GM23248 (cell line): ENCODE measurements at places on chromosomes 16 and 17. TPM values are rescaled to one million over a fixed set of nuclear protein-coding genes. Genes with fewer than 3 reads are reported as not detected.
A peak's percentile ranks its signal among the peaks of the same experiment; 100 is the strongest.

TBC1D3I gene
- not detected in 2 replicates for polyA plus RNA-seq

- no peaks in the 10 kb centered on the region for H3K36me3 ChIP-seq
- no peaks in the 10 kb centered on the region for H3K4me1 ChIP-seq
- no peak overlapping the region for H3K4me3 ChIP-seq
- H3K27me3 ChIP-seq = peaks cover 16% of the 10 kb centered on the region
- DNase-seq = no peak
Observed at GRCh38 chr16:1010815-1011214, 29.2 kb downstream of the SOX8 start.

GRCh38 chr17:81966343-81967243 lies 5.6 kb upstream of the NOTUM start:
- no peaks in the 10 kb centered on the region for H3K27me3 ChIP-seq
- H3K4me3 ChIP-seq = no peak overlapping the region
- no peak for DNase-seq
- peaks cover 17% of the 10 kb centered on the region; the same call in 1 of the 2 replicates for H3K4me1 ChIP-seq

DNA sequence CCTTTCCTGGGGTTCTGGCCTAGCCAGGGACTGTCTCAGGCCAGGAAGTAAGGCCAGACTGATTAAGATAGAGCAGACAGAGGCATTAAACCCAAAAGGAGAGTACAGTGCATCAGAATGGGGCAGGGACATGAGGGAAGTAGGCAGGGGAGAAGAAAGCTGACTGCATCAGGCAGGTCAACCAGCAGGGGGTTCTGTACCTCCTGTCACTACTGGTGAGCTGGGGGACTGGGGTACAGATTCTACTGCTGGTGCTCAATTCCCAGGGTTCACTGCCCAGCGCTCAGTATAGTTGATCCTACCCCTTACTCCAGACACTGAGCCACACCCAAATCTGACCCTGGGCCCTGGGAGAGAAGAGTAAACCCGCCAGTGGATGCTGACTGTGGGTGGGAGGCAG lies 12.9 kb upstream of the MTMR4 start:
- no peaks in the 10 kb centered on the region for H3K27me3 ChIP-seq
- H3K36me3 ChIP-seq = no peaks in the 10 kb centered on the region
- no peak overlapping the region for H3K27ac ChIP-seq

DNA sequence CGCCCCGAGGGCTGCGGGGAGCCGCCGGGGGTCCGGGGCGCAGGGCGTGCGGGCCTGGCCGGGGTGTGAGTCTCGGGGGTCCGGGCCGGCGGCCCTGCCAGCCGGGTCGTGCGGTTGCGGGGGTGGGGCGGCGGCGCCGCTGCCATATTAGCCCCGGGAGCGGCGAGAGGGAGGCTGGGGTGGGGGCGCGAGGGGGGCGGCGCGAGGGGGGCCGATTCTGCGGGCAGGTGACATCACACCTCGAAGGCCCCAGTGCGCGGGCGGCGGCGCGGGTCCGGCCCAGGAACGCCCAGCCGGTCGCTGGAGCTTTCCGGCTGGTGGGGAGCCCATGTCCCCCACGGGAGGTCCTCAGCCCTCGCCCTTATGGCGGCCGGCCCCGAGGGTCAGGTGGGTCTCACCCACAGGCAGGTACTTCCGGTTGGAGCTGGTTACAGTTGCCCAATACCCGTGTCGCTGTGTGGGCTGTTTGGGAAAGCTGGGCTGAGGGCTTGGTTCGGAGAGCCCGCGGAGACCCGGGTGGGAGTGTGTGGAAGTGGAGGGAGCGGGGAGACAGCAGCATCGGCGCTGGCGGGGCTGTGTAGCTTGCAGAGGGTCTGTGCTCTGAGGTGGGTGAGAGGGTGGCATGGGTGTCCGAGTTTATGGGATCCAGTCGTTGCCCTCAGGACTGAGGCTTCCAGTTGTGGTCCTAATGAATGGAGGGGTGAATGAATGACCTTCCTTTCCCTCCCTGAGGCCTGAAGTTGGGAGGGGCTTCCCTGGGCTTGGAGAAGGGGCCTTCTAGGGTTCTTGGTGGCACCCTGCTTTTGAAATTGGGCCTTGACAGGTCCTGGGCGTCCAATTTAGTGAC lies 804 bp downstream of the ATP6V0C start:
- no peaks in the 10 kb centered on the region for H3K36me3 ChIP-seq
- peak overlapping the region; percentile 76 for H3K4me3 ChIP-seq
- DNase-seq = peak; percentile 60
- H3K4me1 ChIP-seq = peaks cover 24% of the 10 kb centered on the region
- H3K27ac ChIP-seq = peak overlapping the region; percentile 85
- no peaks in the 10 kb centered on the region for H3K27me3 ChIP-seq

GRCh38 chr17:15171167-15172047 lies 93.7 kb downstream of the PMP22 start:
- H3K4me1 ChIP-seq = peaks cover 14% of the 10 kb centered on the region
- H3K27me3 ChIP-seq = peaks cover 4% of the 10 kb centered on the region; the same call in 1 of the 2 replicates
- no peak overlapping the region for H3K27ac ChIP-seq
- H3K4me3 ChIP-seq = no peak overlapping the region
- DNase-seq = peak; percentile 87
- no peaks in the 10 kb centered on the region for H3K36me3 ChIP-seq

DNA sequence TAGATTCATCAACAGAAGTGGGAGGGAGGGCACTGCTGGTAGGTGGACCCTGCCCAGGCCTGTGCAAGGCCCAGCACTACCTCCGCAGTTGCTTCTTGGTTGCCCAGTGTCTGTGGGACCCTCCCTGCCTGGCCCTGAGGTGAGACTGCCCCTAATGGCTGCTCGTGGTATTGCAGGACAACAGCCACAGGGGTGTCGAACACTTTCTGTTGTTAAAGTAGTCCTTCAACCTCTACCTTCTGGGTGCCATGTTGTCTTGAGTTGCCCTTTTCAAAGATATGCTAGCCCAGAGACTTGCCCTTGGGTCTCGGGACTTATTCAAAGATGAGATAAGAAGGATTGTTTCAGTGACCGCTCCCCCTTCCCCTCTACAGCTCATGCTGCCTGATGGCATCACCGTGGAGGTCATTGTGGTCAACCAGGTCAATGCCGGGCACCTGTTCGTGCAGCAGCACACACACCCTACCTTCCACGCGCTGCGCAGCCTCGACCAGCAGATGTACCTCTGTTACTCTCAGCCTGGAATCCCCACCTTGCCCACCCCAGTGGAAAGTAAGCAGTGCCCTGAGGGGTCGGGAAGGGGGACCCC lies 29.1 kb downstream of the AKAP1 start:
- no peak overlapping the region for H3K27ac ChIP-seq
- no peak overlapping the region for H3K4me3 ChIP-seq
- no peaks in the 10 kb centered on the region for H3K4me1 ChIP-seq
- no peaks in the 10 kb centered on the region for H3K27me3 ChIP-seq

DNA sequence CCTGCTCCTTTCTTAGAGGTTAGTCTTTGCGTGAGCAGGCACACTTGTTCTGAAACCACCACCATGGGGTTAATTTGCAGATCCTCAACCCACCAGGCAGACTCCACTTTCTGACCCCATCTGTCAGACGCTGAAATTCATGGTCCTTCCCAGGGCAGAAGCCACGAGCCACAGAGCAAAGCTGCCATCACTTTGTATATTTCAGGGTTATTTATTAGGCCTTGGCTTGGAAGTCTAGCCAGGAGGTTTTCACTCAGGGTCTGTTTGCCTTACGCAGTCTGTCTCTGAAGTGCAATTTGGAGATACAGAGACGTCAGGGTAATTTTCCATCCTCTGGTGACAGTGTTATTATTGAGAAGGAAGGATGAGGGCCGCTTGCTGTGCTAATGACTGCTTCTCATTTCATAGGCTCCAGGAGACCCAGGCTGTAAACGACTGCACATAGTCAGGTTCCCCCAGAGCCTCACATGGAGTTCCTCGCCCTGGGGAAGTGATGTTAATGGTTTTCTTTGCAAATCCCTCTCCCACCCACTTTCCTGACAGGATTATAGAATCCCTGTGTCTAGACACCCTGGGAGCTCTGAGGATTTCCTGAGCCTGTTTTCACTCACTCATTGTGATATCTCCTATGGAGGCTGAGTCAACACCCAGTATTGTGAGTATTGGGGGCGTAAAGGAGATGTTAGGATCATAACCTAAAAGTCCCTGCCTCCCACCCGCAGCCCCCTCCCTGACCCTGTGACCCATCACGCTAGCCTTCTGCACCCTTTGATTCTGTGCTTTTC lies 269.0 kb downstream of the ABCC12 start:
- H3K27me3 ChIP-seq = peaks cover 6% of the 10 kb centered on the region; the same call in 1 of the 2 replicates
- no peak overlapping the region for H3K4me3 ChIP-seq
- H3K4me1 ChIP-seq = peaks cover 8% of the 10 kb centered on the region; the same call in 1 of the 2 replicates
- H3K27ac ChIP-seq = no peak overlapping the region
- no peaks in the 10 kb centered on the region for H3K36me3 ChIP-seq
- DNase-seq = no peak

DNA sequence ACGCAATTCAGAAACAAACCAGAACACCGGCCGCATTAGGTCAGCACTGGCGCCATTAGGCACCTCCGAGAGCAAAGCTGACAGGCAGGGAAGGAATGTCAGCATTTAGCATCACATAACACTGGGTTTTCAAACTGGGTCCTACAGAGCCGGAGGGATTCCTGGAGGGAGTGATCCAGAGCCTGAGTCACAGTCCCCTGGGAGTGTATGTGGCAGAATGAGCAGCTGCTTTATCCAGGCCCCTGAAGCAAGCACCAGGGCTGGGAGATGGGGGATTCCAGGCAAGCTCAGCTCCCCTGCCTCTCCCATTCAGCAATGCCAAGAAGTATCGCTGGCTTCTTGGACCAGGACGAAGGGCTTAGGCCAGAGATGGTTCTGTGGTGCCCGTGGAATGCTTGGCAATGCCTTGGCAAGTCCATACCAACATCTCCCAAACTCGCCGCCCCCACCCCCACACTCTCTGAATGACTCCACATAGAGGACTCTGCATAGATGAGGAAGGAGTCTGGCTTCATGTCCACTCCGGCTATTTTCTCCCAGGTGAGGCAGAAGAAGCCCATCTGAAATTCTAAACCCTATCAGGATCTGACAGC lies 20.4 kb downstream of the GAS7 start:
- H3K27me3 ChIP-seq = no peaks in the 10 kb centered on the region
- no peaks in the 10 kb centered on the region for H3K36me3 ChIP-seq
- peaks cover 39% of the 10 kb centered on the region for H3K4me1 ChIP-seq
- peak overlapping the region; percentile 51 for H3K4me3 ChIP-seq

GRCh38 chr16:26395700-26396099 lies 671.0 kb upstream of the C16orf82 start:
- no peak for DNase-seq
- no peak overlapping the region for H3K27ac ChIP-seq
- H3K27me3 ChIP-seq = no peaks in the 10 kb centered on the region
